KBM-7 (cell line): ENCODE measurements at places on chromosomes 11 and 22.

DNA sequence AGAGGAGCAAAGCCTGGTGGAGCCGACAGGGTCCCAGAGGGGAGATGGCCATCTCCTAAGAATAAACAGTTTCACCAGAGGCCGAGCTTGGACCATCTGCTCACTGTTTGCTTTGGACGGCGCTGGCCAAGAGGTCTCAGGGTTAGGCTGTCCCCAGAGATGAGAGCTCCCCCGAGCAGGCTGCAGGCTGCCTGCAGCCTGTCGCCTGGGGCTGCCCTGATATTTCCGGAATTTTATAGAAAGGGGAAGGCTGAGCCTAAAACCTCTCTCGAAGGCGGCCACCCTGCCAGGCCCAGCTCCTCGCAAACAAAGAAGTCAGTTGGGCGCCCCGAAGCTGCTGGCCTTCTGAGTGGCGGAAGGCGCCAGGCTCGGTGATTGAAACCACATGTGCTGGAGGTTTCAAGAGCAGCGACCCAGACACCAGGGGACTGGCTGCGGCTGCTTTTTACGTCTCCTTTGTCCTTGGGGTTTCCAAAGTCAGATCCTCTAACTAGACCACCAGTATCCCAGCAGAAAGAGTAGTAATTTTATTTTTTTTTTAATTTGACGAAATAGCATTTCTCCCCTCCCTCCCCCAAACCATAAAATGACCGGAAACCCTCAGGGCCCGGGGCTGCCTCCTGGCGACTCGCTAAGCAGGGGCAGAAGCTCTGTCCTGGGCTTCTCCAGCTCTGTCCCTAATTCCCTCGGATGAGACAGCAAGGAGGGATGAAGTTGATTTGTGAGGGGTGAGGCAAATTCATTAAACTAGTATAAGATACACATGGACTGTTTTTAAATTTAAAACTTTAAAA lies 57.4 kb downstream of the CLMP start:
- no peak for DNase-seq

GRCh38 chr11:76173663-76174062 lies 32.6 kb downstream of the WNT11 start:
- no peak for DNase-seq

DNA sequence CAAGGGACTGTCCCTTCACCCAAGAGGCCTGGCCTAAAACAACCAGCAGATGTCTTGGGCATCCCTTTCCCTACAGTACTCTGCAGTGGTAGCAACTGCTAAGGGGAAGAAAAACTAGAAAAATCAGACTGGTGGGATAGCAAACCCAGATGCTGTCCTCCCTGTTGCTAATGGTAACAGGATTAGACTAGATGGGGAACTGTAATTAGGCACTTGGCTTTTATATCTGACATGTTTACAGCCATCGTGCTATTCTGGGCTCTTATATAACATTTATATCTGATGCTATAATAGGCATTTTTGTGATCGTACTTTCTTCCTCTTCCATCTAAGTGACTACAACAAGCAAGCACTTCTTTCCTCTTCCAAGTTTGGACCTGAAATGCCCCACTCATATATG lies 316.7 kb downstream of the DLG2 start:
- no peak for DNase-seq

GRCh38 chr11:121389651-121390050 lies 62.5 kb upstream of the SORL1 start:
- DNase-seq = no peak
